ENCODE measurements at places on chromosomes 6 and 20.

DNA sequence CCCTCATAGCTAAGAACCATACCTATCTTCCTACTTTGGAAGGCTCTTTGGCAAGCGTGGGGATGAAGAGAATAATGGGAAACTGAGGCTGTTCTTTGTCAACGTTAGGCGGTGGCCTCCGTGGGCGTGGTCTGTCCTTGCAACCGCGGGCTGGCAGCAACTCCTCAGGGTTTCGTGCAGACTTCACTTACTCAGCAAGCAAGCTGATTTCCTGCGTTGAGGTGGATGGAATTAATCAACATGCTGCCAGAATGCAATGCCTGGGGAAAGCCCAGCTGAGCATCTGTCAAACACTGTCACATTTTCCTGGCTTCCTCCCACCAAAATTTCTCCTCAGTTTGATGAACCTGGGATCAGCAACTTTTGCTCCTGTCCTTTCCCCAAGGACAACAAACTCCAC is 9.2 kb upstream of the IL17F start:
- DNase-seq = no peak

GRCh38 chr6:89494131-89494793 is 61.3 kb downstream of the ANKRD6 start:
- DNase-seq = no peak

GRCh38 chr6:56713254-56713672 is 70.6 kb upstream of the DST start:
- no peak for DNase-seq

DNA sequence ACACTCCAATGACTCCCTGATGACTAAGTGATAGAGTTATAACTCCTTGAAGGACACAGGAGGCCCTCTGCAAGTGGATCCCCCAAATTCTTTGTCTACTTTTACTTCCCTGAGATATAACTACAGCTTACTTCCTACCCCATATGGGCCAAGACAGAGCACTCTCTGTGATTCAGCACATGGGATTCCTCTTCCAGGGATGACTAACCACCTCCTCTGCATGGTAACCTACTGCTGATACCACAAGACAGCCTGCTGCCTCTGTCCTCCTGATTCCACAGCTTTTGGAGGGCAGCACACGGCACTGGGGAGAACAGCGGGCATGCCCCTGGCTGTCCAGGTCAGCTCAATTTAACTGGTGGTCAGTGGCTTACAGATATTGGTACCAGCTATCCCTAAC is 675.7 kb upstream of the AGPAT4 start:
- no peak for DNase-seq

- DNase-seq = no peak
Measured at GRCh38 chr6:108116546-108117426, 42.2 kb upstream of the OSTM1 start.

- DNase-seq = no peak
Measured at GRCh38 chr20:57707320-57707719, 2.5 kb downstream of the PMEPA1 start.

DNA sequence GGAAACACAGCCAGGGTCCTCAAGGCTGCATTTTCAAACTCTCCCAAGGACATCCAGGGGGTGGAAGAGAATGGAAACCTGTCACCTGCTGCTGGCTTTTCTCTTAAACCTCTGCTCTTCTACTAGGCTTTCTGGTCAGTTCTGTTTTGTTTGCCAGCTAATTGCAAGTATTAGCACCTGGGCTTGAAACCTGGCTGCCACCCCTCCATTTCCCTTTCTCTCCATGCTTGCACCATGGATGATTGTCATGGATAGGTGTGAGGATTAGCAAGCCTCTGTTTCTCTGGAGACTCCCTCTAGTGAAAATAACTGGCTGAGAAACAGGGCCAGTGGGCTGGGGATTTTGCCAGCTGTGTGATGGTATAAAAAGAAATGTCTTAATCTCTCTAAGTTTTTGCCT is 33.0 kb upstream of the GPR6 start:
- no peak for DNase-seq

DNA sequence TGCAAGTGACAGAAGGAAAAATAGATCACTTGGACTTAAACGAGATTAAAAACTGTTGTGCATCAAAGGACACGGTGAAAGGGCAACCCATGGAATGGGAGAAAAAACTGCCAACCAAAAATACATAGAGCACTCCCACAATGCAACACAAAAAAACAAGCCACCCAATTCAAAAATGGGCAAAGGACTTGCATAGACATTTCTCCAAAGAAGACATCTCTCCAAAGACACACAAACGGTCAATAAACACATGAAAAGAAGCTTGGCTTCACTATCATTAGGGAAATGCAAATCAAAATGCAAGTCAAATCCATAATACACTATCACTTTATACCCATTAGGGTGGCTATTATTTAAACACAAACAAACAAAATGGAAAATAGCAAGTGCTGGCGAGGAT is 45.0 kb downstream of the PXDC1 start:
- DNase-seq = no peak

DNA sequence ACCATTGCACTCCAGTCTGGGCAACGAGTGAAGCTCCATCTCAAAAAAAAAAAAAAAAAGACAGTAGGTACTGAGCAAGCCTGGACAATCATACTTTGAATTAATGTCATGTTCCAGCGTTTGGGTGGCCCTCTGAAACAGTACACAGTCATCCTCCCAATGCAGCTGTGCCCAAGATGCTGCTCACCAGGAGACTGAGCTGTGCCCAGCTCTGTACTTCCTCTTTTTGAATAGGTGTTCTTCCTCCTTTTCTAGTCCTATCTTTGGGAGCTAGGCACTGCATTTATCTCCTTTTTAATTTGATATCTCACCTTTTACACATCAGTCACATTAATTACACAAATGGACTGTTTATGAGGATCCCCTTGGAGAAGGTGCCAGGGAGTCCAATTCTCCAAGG is 101.5 kb downstream of the RPP40 start:
- DNase-seq = no peak

- no peak for DNase-seq
Measured at GRCh38 chr20:40952136-40952535, 76.5 kb upstream of the TOP1 start.

DNA sequence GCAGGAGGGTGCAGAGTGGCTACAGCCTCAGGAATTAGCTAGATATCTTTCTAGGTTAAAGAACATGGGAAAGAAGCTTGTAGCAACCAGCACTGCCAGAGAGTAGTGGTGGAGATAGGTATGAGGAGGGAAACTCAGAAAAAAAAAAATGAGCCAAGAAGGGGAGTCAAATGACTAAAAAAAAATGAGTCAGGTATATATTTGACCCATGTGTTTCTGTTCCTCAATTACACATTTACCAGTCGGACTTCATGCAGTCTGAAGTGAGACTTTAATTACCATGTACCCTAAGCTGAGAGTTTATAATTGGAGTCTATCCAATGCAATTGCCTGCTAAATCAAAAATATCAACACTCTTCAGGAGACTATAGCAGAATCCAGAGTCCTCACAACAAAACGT is 964.6 kb downstream of the HACE1 start:
- DNase-seq = no peak

GRCh38 chr6:36277946-36278470 is 8.1 kb downstream of the PNPLA1 start:
- DNase-seq = no peak

- DNase-seq = no peak
Measured at GRCh38 chr6:18148304-18149025, 6.4 kb downstream of the TPMT start.

- DNase-seq = peak; percentile 19
Measured at GRCh38 chr6:150072201-150072600, 3.3 kb upstream of the ULBP3 start.

DNA sequence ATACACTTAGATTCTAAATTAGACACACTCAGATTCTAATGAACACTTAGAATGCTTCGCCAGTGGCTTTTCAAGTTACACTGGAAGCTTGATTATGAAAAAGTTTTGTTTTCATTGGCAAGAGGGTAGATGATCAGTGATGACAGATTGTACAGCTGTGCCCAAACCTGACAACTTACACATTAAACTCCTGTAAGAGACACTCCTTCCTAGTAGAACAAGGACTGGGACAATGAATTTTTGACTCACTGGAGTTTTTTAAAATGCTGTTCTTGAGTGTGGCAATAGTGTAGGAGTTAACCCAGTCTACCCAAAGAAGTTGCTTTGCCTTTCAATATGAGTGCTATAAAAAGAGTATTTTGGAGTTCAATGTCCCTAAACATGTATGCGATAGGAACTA is 140.8 kb downstream of the SLC16A10 start:
- no peak for DNase-seq

DNA sequence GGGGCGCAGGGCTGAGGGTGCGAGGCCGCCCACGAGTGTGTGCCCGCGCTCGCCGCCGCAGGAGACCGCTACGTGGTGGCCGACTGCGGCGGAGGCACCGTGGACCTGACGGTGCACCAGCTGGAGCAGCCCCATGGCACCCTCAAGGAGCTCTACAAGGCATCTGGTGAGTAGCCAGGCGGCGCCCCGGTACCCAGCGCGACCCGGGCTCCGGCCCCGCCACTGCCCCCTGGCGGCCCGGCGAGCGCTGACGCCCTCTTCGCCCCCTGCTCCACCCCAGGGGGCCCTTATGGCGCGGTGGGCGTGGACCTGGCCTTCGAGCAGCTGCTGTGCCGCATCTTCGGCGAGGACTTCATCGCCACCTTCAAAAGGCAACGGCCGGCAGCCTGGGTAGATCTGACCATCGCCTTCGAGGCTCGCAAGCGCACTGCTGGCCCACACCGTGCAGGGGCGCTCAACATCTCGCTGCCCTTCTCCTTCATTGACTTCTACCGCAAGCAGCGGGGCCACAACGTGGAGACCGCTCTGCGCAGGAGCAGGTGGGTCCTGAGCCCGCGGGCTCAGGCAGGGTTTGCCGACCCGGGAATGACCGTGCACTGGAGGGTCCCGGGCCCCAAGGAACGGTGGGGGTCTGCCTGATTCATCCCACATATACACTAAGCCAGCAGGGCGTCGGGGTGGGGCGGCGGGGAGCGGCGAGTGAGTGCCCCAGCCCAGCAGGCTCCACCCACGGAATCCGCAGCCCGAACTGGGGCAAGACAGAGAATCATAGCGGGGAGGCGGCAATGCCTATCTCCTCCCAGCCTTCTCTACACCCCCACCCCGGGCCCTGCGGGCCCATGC is 17.4 kb downstream of the HSPA12B start:
- DNase-seq = no peak

- DNase-seq = no peak
Measured at GRCh38 chr6:71238351-71238750, 50.3 kb upstream of the OGFRL1 start.

DNA sequence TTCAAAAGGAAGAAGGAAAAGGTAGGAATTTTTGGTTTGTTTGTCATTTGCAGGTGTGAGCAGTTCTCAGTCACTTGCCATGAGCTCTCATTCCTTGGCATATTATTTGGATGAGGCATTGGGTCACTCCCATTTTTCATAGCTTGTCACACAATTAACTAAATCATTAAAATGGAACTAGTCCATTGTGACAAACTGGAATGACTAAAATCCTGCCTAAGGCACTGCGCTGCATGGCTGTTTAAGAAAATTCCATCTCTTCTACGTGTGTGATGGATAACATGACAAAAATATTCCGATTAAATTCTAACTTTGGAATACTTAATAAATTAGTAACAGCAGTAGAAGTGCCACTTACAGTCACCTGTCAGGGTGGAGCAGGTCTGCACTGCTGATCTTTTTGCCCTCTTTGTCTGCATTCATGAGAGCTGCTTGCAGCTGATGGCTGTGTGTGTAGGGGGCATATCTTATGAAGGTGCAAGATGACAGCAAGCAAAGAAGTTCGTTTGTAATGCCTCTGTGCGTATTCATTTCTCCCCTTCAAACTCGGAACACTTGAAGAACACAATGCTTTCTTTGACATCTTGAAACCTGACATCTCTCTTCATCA is 1292.6 kb upstream of the MAP3K7 start:
- no peak for DNase-seq

All from activated CD8-positive, alpha-beta memory T cell treated with anti-CD3 and anti-CD28 coated beads for 1 hour (primary cell).